ENCODE measurements at places on chromosomes 12 and 14.

DNA sequence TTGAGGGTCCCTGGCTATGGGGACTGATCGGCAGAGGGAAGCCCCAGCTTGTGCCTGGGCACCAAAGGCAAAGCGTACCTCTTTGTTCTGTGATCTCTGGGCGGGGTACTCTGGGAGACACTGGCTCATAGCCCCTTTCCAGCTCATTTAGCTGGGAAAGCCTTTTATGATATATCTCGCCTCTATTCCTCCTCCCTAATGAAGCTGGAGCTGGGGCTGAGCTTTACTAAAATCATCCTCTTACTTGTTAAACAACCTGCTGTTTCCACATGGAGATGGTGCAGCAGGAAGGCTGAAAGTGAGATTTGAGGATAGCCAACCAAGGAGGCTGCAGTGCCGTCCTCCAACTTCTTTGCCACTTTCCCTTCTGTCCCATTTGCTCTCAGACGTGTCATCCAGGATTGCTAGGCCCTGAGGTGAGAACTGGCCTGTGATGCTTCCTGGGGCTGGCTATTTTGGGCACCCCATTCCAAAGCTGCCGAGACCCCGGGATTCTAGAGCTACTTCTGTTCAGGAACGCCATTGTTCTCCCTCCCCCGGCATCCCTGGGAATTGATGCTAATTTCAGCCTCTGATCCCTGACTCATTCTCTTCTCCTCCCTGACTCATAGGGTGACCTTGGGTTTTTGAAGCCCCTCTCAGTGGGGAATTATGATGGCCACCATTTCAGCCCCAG, 16.0 kb downstream of the PDE1B start:
- no peak for DNase-seq

- DNase-seq: no peak
Observed at GRCh38 chr12:131287938-131288764, 334.4 kb downstream of the ADGRD1 start.

DNA sequence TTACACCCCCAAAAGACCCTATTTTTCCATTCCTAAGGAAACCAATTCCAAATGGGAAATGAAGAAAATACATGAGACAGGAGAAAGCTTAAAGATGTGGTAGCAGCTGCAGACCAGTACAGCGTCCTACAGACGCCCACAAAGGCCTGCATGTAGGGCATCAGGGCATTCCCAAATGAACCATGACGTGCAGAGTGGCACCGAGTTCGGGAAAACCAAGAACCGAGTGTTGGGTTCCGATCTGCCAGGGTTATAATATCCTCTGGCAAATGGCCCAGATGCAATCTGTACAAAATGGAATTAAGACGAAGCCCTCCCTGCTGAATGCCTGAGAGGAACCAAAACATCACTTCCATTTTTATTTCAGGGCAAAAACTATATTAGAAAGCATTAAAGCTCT, 34.4 kb upstream of the SELPLG start:
- no peak for DNase-seq

DNA sequence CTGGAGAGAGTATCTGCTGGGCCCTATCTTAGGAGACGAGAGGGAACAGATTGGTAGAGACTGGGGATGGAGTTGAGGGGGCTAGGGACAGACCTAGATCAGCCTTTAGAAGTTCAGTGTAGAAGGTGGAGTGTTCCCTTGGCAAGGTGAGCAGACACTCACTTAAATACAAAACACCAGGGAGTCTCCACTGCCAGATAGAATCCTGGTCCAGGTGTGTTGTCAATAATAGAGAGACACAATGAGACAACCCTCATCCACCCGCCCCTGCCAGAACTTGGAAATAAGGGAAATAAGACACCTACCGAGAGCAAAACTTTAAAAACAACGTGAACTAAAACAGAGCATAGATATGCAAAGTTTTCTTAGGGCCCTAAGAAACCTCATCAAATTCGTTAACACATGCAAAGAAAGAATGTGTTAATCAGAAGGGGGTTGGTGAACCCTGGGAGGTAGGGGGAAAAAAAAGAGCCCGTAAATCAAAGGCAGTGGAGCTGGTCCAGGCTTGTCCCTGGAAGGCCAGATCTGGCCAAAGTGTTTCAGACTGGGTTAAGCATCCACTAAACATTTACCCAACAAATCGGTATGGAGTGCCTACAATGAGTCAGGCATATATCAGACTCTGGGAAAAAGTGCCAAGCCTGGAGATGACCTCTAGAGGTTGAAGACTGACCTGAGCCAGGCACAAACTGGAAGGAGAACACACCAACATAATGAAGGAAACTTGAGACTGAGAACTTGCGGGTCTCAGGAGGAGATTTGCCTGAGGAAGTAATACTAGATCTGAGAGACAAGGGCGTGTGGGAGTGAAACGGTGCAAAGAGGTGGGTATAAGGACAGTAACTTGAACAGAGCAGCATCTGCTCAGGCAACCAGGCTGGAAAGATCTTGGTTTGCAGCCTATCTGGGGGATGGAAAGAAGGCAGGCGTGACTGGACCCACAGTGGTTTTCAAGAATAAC, 37.0 kb upstream of the OTX2 start:
- DNase-seq: no peak

- DNase-seq: no peak
Observed at GRCh38 chr14:61420326-61420725, 98.9 kb downstream of the PRKCH start.

DNA sequence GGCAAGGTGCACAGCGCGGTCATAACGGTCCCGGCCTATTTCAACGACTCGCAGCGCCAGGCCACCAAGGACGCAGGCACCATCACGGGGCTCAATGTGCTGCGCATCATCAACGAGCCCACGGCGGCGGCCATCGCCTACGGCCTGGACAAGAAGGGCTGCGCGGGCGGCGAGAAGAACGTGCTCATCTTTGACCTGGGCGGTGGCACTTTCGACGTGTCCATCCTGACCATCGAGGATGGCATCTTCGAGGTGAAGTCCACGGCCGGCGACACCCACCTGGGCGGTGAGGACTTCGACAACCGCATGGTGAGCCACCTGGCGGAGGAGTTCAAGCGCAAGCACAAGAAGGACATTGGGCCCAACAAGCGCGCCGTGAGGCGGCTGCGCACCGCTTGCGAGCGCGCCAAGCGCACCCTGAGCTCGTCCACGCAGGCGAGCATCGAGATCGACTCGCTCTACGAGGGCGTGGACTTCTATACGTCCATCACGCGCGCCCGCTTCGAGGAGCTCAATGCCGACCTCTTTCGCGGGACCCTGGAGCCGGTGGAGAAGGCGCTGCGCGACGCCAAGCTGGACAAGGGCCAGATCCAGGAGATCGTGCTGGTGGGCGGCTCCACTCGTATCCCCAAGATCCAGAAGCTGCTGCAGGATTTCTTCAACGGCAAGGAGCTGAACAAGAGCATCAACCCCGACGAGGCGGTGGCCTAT, 875 bp downstream of the HSPA2 start:
- DNase-seq: no peak
